ENCODE measurements at places on chromosomes 16 and 17. TPM values are rescaled to one million over a fixed set of nuclear protein-coding genes. Genes with fewer than 3 reads are reported as not detected.

DNA sequence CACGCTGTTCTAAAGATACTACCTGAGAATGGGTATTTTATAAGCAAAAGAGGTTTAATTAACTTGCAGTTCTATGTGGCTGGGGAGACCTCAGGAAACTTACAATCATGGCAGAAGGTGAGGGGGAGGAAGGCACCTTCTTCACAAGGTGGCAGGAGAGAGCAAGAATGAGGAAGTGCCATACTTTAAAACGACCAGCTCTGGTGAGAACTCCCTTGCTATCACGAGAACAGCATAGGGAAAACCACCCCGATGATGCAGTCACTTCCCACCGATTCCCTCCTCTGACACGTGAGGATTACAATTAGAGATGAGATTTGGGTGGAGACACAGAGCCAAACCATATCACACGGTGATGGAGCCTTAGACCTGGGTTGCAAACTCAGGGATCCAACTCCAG, 317.5 kb upstream of the EEF2KMT start:
- DNase-seq: no peak

DNA sequence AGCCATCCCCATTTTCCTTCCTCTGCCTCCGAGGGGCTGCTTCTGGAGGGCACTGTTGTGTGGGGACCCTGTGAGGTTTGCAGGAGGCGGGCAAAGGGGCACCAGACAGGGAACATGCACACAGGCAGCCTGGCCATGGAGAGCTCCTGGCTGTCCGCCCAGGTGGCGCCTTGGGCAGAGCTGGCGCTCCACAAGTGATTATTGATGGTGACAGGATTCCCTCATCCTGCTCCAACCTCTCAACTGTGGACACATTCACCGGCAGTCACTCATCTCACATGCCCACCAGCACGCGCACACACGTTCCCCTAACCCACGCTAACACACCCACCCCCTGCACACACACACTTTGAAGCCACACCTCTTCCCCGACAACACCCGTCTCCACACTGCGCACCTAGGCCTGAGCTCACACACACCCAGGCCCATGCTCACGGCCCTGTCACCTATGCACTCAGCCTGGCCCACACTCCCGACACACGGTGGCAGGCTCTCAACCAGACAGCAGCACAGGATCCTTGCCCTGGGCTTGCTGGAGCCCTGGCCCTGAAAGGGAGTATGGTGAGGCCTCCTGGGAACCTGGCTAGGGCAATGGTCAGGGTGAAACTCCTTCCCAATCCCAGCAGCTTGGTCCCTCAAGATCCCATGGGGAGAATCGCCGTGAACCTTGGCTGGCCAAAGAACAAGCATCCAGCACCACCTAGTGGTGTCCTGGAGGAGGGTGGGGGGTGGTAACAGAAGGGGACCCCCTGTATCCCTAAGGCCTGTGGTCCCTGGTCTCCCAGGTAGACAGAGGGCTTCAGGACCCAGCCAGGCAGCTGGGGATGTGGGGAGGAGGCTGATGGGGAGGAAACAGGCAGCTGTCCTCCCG, 3.6 kb downstream of the PNMT start:
- DNase-seq: no peak

DNA sequence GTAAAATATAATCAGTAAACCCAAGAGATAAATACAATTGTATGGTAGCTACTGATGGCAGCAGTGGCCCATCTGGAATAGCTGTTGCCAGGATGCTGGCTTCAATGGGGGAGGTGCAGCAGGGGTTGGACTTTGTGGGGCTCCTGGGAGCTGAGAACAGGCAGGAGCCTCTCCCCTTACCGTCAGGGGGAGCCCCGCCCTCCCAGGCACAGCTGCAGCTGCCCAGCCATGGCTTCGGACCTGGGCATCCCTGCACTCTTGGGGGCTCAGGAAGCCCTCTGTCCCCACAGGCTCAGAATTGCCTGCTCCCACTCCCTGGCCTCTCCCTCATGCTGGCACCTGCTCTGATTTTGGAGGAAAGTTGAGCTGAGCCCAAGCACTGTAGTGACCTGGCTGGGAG, 741.1 kb downstream of the CDH11 start:
- no peak for DNase-seq

DNA sequence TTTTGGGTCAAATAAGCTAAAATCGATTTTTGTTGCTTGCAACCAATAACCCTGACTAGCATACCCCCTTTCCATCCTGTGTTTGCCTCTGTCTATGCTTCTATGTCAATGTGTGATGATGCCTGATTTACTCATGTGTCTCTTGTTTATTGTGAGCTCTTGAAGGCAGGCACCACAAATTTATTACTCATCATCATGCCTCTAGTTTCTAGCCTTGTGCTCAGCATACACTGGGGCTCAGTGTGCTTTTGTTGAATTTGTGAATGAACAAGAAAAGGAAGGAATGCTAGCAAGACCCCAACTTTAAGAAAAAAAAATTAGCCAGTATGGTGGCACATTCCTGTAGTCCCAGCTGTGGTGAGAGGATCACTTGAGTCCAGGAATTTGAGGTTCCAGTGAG, 119.1 kb upstream of the GPR139 start:
- no peak for DNase-seq

DNA sequence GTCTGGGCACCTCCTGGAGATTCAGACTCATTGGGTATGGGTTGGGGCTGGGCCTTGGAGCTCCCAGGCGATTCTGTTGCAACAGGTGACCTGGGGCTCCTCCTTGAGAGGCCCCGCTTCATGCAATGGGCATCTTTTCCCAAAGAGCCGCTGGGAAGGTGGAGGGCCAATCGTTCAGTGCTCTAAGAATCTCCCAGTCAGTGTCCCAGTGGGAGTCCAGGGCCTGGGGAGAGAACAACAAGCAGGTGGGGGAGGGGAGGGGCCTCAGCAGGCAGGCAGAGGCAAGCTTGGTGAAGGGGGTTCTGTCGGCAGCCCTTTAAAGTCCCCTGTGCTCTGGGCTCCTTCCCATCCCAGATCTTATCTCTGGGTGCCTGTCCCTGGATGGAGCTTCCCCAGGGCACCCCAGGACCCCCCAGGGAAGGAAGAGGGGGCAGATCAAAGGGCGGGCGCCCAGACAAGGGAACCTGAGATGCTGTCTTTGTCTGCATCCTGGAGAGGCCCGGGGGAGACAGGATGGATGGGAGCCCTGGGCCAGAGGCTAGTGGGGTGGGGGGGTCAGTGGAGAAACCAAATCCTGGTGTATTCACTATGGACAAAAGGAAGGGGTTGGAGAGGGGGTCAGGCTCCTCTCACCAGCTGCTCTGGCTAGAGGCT, 30.5 kb upstream of the NXPH3 start:
- DNase-seq: no peak

DNA sequence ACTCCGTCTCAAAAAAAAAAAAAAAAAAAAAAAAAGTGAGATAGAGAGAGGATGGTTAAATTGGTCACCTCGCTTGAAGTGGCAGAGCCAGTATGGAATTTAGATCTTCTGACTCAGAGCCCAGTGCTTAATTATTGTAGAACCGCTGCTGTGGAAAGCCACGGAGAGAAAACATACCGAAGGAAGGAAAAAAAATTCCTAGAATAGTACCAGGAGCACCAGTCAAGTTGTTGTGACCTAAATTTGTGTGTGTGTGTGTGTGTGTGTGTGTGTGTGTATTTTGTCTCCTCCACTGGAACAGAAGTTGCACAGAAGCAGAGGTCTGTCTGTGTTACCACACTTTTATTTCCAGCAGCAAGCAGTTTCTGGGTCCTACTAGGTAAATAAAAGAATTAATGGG, 10.6 kb upstream of the NUP85 start:
- no peak for DNase-seq

GRCh38 chr16:64751906-64752305, 370.0 kb downstream of the CDH11 start:
- no peak for DNase-seq

- DNase-seq: no peak
Measured at GRCh38 chr17:82424001-82424862, 5.8 kb upstream of the OGFOD3 start.

MMP28 gene
- 18.5 TPM for total RNA-seq

SLC6A2 gene
- not detected for total RNA-seq

MYO15A gene
- 2.3 TPM for total RNA-seq

OR2C1 gene
- total RNA-seq: not detected
